G401 (cell line): ENCODE measurements at places on chromosomes 4 and X.
A peak's percentile ranks its signal among the peaks of the same experiment; 100 is the strongest.

DNA sequence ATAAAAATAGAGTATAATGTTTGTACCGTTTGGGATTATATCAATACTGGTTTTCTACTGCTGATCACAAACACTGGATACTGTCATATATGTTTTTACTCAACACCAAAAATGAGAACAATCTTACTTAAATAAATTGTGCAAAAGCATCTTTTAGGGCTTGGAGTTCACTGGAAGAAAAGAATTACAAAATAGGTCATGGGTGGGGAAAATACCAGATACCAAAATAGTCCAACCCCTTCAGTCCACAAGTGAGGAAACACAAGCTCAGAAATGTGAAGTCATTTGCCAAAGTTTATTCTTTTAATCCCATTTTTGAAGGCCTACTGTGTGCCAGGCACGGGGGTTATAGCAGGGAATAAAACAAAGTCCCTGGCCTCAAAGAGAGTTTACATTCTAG is 64.4 kb downstream of the ADGRG2 start:
- DNase-seq, result no peak

- DNase-seq, result no peak
Observed at GRCh38 chrX:38923451-38923969, 122.3 kb downstream of the MID1IP1 start.

GRCh38 chr4:111837761-111838160 is 307.5 kb upstream of the FAM241A start:
- no peak for DNase-seq

DNA sequence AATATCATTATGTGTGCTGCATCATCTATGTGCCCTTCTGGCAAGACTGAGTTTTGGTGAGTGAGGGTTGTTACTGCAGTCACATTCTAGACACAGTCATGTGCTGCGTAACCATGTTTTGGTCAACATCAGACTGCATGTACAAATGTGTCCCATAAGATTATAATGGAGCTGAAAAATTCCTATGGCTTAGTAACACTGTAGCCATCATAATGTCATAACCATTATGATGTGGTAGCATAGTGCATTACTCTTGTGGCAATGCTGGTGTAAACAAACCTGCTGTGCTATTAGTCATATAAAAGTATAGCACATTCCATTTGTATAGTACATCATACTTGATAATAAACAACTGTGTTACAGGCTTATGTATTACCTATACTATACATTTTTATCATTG is 198.1 kb upstream of the NUDT6 start:
- no peak for DNase-seq

DNA sequence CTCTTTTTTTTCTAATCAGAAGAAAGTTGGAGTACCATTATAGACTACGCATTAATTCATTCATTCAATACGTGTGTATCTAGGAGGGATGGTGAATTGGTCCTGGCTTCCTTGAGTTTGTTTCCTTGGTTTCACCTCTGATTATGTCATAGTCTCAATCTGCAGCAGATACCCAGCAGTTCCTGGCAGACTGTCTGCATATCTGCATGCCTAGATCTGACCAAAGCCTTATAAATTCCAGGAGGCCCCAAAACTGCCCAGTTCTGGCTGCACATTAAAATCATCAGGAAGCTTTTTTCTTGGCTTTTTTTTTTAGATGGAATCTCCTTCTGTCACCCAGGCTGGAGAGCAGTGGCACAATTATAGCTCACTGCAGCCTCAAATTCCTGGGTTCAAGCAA is 27.2 kb upstream of the SLC34A2 start:
- peak; percentile 16 for DNase-seq

DNA sequence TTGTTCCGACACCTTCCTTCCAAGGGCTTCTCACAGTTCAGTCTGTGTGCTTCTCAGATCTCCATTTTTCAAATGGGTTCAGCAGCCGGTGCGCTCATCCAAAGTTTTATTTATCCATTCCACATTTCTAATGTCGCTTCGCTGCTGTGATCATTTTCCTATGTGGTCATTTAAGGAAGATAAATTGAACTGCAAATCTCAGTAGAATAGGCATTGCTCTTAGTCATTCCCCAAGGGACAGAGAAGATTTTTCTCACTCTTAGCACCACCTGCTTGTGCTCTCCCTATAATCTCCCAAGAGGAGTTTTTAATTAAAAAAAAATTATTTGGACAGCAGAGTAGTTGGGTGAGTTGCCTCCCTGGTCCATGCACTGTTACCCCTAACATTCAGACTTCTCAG is 278.9 kb upstream of the GATB start:
- DNase-seq, result no peak

DNA sequence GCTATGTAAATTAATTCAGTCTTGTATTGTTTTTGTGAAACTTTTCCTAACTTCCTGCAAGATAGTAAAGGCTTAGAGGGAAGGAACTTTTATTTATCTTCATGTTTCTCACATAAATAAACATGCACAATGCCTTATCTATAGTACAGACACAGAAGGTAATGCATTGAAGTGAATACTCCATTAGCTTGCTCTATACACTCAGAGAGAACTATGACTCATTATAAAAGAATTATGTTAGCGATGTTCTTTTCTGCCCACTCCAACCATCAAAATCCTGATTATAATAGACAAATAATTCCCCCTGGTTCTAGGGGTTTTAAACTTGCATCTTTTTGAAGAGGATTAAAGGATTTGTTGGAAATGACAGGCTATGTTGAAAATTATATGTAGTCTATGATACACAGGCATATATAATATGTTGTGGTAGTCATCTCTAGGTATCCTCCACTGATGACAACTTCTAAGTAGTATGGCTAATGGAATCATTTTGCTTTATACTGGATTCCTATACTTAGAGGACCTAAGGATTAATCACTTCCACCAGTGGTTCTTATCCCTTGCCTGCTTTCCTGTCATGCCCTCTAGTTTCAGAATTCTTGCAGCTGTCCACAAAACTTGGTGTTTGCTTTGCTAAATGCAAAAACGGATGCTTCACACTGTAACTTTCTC is 115.7 kb downstream of the NDST4 start:
- DNase-seq, result no peak

DNA sequence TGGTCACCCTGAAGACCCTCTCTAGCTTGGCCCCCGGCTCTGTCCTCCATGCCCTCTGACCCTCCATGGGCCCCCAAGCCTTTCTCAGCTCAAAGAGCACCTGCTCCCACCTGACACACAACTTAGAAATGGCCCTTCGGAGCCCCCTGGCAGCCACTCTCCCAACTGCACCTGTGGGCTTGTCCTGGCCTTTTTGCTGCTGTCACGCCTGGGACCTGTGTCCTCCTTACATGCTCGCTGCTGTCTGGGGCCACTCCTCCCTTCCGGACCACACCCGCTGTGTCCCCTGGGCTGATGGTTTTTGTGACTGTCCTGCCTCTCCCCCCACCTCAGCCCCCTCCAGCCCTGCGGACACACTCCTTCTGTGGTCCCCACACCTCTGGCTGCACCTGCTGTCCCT is 106.2 kb upstream of the AFAP1 start:
- DNase-seq, result no peak
